ENCODE measurements at places on chromosomes 7 and 10.

DNA sequence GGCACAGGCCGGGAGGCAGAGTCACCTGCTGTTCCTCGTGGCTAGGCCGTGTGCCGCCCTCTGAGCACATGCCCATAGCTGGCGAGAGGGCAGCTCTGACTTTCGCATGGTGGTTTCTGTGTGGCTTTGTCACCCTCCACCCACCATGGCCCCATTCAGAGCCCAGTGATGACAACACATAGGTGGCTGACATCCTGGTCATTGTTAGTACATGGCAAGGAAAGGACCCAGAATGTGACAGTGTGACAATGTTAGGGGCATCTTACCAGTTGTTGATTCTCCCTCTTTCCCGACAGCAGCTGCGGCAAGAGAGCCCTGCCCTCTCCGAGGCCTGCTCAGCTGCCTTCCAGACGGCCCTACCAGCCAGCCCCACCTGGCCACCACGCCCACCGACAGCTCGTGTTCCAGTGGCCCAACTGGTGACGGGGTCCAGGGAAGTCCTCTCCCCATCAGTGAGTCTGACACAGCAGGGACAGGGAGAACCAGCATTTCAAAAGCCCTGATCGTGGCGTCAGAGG lies 52.2 kb downstream of the ZNF467 start:
- no peak for DNase-seq

- DNase-seq, result no peak
Measured at GRCh38 chr10:93485690-93486089, 3.6 kb upstream of the MYOF start.

GRCh38 chr7:118478931-118479330 lies 254.4 kb downstream of the ANKRD7 start:
- no peak for DNase-seq

- DNase-seq, result no peak
Measured at GRCh38 chr7:5456409-5456808, 32.8 kb upstream of the TNRC18 start.

- no peak for DNase-seq
Measured at GRCh38 chr10:31099664-31100063, 68.0 kb upstream of the ZNF438 start.

- DNase-seq, result no peak
Measured at GRCh38 chr10:6244510-6244909, 41.8 kb downstream of the PFKFB3 start.

GRCh38 chr7:22832401-22832800 lies 9.8 kb upstream of the TOMM7 start:
- no peak for DNase-seq

GRCh38 chr7:7201578-7202374 lies 19.4 kb downstream of the C1GALT1 start:
- DNase-seq, result no peak

DNA sequence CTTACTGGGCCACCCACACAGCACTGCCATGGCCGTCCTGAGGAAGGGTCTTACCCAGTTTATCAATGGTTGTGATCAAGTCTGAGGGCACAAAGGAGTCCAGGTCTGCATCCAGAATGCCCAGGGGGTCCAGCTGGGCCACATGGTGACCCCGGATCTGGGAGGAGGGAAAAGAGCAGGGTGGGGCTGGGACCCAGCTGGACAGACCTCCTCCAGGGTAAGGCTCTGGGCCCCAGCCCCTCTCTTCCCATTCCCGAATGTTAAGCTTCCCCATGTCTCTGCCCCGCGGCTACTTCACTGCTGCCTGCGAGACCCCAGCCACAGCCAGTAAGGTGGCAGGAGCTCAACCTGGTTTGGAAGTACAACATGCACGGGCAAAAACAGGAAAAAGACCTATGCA lies 9.5 kb downstream of the OGDHL start:
- DNase-seq, result no peak

DNA sequence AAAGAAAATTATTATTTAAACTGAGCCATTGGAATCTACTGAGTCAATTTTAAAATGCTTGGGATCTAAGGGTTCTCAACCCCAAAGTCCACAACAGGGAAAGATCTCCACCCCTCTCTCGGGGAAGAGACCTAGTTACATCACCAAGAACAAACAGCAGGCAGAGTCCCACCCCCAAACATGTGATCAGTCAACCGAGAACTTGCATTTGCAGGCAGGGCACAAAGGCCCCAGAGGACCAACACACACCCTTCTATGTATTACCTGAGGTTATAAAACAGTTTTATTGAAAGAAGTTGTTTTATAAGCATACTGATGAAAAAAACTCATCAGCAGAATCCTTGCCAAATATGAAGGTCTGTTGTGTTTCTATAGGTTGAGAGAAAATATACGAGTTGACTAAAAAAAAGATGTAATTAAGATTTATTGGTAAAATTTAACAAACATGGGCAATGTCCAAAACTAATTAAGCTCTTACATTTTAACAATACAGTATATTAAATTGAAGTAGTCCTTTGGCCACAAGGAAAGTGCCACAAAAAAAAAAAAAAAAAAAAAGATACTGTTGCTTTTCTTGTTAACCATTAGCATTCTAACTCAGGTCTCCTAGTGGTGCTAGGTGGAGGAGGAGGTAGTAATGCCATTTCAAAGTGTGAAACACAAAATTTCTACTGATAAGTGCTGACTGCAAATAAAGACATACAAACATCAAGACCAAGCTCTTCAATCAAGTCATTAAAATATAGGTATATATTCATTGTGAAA lies 975 bp upstream of the USP54 start:
- no peak for DNase-seq

DNA sequence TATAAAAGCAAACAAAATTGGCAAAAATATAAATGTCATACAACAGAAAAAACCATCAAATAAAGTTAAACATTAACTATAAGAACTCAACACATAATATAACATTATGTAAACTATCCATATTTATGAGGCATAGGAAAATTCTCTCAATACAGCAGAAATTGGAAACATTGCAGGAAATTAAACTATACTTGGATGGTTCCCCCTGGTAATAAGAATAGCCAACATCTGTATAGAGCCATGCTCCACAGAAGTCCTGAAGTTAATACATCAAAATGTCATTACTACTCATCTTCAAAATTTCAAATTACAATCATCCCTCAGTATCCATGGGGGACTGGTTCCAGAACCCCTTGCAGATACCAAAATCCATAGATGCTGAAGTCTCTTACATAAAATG lies 350.5 kb downstream of the PARD3 start:
- DNase-seq, result no peak

DNA sequence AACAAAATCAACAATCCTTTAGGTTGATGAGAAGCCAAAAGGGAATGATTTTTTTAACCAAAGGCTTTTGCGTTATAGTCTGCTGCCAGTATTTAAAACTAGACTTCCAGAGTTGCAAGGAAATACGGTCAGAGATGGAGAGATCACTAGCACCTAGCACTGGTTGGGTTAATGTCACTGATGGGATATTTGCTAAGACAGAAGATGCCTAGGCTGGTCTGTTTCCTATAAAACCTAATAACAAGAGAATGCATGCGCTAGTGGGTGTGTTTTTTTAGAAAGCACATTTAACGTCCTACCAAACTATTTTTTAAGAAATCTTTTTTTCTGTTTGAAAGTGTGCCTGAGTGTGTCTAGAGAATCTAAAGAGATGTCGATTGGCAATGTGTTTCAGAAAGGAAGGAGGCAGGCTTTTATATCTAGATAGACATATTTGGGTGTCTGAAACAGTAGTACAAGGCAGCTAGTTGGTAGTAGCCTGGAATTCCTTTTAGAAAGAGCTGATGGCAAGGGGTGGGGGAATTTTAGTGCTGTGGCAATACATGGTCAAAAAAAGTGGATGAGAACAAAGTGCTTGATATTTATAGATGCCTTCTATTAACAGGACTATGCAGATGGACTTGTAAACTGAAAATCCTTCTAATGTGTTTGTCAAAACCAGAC lies 863 bp downstream of the CALD1 start:
- DNase-seq, result no peak

DNA sequence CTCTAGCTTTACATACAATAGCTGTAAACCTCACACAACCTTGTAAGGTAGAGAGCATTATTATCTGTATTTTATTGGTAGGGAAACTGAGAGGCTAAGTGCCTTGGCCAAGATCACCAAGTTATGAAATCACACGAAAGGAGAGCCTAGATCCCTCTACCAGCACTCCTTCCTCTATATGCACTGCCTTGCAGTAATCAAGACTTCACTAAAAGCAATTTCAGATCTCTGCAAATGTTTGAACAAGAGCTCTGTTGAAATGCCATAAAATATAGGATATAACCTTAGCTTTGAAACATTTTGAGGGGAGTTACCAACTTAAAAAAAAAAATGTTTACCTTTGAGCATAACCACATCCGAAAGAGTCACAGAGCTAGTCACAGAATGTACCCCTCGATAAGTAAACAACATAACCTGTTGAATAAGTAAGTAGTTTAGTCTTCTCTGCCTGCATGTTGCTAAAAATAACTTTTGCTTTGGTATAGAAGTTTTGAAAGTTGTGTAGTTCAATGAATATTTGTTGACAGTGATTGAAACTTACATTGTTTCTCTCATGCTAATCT lies 709.4 kb downstream of the AUTS2 start:
- DNase-seq, result no peak

DNA sequence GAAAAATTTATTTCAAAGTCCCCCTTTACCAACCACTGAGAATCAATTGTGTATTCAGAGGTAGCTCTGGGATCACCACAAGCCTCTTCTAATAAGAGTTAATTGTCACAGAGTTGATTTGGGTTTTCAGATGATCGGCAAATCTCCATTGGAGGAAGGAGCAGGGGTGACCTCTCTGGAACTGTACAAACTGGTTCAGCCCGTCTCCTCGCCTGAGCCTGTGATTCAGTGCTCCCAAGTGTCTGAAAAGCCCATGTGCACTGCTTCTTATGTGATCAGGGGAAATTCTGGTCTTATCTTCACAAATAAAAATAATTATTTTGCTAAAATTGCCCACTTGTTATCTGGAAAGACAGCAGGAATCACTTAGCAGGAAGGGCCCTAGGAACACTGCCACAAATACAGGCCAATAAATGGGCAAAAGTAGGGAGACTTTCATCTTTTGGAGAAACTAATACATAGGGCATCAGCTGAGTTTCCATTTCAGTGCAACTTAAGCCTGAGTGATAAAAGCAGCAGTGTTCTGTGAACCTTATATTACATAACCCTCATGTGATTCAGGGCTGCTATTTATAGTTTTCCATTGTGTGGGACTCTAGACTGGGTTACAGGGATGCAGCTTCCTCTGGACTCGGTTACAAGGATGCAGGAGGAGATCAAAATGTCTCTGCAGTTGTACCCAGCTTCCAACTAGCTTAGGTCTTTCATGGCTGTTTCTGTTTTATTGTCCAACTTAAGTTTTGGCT lies 32.3 kb downstream of the CDK1 start:
- DNase-seq, result peak; percentile 35

- no peak for DNase-seq
Measured at GRCh38 chr7:138125598-138126111, 49.4 kb downstream of the AKR1D1 start.

GRCh38 chr7:44224974-44225565 lies 24.3 kb downstream of the YKT6 start:
- no peak for DNase-seq

GRCh38 chr7:130909881-130910672 lies 176.1 kb upstream of the KLF14 start:
- no peak for DNase-seq

DNA sequence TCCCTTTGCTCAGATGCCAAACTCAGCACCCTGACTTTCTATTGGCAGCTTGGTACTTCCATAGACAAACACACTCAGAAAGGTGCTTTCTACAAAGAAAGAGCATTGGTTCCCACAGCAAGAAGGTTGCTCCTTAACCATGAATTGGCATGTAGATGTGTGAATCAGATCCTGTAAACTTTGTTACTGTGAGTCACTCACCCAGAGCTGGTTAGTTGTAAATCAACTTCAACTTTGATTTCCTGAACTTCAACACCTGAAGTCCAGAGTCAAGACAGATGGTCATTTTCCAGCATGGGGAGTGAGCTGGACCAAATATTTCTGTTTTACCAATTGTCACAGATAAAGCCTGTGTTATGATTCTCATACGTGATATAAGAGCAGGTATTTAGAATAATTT lies 797.2 kb downstream of the TNS3 start:
- peak; percentile 61 for DNase-seq

DNA sequence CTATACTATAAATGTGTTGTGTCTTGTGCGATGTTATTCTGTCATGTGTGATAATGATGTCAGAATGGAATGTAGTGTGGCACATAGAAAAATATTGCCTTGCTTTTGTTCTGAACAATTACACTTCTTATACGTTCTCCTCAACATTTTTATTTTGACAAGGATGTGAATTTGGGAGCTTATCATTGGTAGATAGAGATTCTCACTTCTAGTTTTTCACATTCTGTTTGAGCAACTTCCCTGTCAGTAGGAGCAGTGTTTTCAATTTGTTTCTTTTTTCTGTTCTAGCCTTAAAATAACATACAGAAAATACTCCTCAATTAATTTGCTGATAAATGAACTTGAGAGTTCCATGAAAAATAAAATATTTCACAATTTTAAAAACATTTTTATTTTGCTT lies 17.6 kb downstream of the SUN3 start:
- no peak for DNase-seq

- no peak for DNase-seq
Measured at GRCh38 chr10:125709553-125710474, 9.7 kb upstream of the EDRF1 start.

GRCh38 chr7:132516042-132516840 lies 60.0 kb downstream of the PLXNA4 start:
- peak; percentile 35 for DNase-seq

DNA sequence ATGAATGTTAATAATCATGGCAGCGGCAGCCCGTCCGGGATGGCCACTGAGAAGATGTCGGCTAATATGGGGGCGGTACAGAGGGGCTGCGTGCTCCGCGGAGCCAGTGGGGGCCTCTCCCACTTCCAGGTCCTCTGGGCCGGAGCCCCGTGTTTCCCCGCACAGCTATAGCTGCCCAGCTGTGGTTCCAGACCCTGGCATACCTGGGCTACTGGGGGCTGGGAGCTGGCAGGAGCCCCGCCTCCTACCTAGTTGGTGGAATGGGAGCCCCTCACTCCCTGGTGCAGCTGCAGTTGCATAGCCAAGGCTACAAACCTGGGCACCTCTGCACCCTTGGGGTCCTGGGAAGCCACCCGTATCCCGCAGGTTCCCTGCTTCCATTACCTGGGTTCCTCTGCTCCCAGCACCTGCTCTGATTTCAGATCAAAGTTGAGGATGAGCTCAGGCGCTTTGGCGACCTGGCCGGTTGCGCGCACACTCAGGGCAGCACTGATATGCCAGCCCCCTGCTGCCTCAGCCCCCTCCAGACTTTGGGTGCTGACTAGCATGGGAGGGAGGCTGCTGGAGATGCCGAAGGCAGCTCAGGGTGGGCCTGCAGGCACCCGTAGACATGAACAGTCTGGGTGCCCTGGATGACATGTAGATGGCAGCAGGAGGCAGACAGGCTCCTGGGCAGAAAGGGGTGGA lies 236.5 kb upstream of the SEMA3D start:
- no peak for DNase-seq

GRCh38 chr7:14936554-14936953 lies 34.0 kb upstream of the DGKB start:
- peak; percentile 71 for DNase-seq

DNA sequence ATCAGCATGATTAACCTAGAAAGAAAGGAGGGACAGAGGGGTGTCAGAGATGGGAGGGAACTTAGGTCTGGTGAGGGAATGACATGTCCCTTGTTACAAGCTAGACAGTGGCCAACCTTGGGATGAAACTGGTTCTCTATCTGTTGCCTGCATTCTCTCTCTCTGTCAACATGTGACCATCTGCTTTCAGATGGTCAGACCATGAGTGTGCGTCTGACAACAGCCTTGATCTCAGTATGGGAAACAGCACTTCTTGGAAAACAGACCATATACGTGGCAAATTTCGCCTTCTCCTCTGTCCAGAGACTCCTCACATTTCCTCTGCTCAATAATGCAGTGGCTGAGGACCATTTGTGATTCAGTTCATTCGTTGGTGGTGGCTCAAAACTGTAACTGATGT lies 845.9 kb downstream of the TYW1 start:
- DNase-seq, result no peak

Data from GM04504 (cell line).